Right cardiac atrium (tissue), 5 donors: ENCODE measurements at places on chromosomes 2 and 18.
A peak's percentile ranks its signal among the peaks of the same experiment; 100 is the strongest.

GRCh38 chr2:82993609-82994008 is 1465.5 kb downstream of the SUCLG1 start:
- DNase-seq: no peak

DNA sequence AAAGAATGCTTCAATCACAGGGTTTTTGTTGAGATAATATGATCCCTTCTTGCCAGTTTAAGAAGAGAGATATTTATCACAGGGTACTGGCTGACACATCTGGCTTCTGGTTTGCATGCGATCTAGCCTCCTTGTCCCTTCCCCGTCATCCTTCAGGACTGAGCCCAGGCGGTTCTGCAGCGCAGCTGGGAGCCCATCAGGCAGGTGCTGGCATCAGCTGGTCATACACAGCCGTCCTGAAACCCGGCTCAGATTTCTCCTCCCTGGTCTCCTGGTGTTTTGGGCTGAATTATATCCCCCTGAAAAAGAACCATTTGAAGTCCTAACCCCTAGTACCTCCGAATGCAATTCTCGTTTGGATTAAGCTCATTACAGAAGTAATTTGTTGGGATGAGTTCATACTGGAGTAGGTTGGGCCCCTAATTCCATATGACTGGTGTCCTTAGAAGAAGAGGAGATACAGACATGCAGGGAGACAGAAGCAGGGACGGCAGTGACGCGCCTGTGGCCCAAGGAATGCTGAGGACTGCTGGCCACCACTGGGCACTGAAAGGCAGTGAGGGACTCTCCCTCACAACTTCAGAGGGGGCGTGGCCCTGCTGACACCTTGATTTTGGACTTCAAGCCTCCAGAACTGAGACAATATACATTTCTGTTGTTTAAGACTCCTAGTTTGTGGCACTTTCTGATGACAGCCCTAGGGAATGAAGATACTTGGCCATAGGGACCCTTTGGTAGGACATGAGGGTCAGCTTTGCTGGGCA is 83.9 kb upstream of the ODC1 start:
- DNase-seq: no peak

- no peak for DNase-seq
Measured at GRCh38 chr2:53432936-53433335, 334.7 kb upstream of the CHAC2 start.

GRCh38 chr2:144489315-144489916 is 30.5 kb downstream of the ZEB2 start:
- no peak for DNase-seq

DNA sequence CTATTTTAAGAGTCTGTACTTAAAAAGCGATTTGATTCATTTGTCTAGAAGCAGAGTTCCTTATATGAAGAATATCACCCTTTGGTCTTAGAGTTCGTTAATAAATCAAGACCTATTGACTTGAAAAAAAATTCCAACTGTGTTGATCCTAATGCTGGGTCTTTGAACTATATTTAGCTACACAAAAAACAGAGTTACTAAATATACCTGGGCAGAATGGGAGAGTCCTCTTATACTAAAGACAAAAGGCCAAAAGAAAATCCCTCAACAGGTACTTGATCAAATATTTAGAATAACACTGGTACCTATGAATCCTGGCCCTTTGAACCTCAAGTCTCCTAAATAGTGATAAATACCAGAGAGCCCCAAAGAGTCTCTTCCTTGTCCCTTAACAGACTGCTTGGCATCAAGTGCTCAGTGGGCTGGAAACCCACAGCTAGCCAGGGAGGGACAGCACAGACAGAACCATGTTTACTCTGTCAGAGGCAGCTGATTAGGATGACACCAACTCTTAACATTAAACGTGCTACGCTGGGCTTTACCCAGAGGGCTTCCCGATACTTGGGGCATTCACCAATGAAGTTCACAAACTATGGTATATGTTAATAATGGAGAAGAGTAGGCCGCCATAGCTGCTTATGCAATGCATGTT is 95.1 kb downstream of the FIGN start:
- DNase-seq: no peak

- no peak for DNase-seq
Measured at GRCh38 chr2:215737477-215737876, 275.9 kb downstream of the MREG start.

GRCh38 chr2:28201671-28202180 is 190.9 kb upstream of the FOSL2 start:
- peak; percentile 50 for DNase-seq

GRCh38 chr2:46841621-46842020 is 74.0 kb downstream of the MCFD2 start:
- no peak for DNase-seq

DNA sequence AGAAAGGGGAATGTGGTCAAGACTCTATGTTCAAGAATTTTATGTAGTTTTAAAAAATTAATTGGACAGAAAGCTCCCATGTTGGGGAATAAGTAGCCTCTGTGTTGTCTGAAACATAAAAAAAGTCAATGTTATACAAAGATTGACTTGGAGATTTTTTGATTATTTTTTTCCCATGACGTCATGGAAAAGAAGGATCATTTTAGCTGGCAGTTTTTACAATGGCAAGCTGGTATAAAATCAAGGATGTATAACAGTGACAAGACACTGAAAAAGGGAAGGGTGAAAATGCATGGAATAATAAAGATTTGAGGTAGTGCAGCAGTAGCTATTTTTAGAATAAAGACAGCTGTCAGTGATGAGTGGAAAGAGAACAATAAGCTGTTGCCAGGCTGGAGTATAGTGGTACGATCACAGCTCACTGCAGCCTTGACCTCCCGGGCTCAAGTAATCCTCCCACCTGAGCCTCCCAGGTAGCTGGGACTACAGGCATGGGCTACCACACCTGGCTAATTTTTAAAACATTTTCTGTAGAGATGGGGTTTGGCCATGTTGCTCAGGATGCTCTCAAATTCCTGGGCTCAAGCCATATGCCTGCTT is 9.2 kb downstream of the SLC39A10 start:
- no peak for DNase-seq

GRCh38 chr18:8735274-8735673 is 29.9 kb downstream of the MTCL1 start:
- DNase-seq: no peak

DNA sequence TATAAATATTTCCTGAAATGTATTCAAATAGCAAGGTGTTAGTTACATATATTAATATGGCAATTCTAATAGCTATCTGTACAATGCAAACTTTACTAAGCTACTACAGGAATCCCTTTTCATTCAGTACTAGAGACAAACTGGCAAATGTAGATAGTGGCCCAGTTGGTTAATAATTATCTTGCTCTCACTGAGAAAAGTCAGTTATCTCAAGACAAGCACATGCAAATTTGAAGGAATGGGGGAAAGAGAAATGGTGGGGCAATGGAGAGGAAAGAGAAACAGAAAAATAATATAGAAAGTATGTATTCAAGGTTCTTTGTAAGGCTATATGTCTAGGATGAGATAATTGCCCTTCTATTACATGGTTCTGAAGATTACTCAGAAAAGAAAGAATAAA is 280.0 kb downstream of the FIGN start:
- DNase-seq: no peak

- no peak for DNase-seq
Measured at GRCh38 chr2:143481237-143481623, 352.0 kb downstream of the ARHGAP15 start.

DNA sequence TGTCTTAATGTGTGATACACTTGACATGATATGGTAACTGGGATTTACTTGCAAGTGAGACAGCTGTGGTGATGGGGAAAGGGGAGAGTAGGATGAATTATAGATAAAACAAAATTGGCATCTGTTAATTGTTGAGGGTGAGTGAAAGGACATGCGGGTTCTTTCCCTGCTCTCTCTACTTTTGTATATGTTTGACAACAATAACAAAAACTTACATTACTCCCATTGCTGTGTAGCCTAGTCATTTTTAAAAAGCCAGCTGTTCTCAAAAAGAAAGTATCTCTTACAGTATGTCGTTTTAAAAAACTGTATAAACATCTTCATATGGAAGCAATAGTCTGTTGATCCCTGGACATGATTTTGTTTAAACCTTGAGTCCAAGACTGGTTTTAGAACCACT is 117.6 kb downstream of the MYO1B start:
- no peak for DNase-seq

DNA sequence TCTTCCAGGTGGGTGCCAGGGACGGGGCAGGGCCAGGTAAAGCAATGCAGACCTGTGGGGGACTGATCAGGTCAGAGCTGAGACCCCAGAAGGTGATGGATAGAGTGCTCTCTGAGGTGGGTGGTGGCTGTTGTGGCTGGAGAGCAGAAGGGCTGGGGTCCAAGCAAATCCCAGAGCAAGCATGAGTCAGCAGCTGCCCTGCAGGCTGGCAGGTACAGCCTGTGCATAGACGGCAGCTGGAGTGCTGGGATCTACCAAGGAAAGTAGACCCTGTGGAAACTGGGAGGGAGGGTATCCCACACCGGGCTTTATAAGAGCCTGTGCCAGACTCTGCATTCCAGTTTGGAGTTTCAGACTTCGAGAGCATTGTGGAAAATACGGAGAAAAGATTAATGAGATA is 663 bp downstream of the TRIM54 start:
- DNase-seq: no peak

DNA sequence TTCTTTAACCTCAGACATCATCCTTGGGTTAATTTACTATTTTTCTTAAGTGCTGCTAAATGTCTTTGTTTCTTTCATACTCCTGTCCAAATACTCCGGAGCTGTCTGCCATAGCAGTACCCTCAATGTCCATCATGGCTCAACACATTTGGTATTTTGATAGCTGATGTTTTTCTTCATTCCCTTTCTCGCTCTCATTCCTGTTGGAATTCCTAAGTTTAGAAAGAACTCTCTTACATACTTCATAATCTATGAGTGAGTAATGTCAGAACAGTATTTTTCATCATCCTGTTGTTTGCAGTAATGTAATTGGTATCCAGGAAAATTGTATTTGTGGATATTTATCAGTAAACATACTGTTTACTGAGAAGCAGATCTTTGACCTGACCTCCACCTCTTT is 282.9 kb downstream of the PTGR3 start:
- DNase-seq: no peak

- no peak for DNase-seq
Measured at GRCh38 chr18:23784832-23785245, 95.6 kb downstream of the LAMA3 start.

GRCh38 chr2:166677996-166678395 is 183.9 kb upstream of the SCN7A start:
- no peak for DNase-seq

GRCh38 chr18:9506046-9506792 is 30.9 kb downstream of the RALBP1 start:
- DNase-seq: no peak

DNA sequence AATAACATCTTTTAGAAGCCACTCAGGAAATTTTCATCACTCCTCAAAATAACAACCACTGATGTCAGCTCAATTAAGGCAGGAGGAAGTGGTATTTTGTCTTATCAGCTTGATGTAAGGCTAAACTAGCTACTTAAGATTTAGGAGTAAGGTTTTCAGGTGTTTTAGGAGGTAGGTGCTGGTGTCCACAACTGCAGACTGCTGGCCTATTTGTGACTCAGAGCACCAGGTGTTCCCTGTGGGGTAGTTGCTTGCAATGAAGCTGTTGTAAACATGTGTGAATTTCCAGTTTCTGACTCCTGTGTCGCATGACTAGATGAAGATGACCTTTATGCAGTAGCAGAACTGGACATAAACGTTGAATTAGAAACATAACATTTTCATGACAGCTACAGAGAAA is 164.2 kb downstream of the THSD7B start:
- no peak for DNase-seq

DNA sequence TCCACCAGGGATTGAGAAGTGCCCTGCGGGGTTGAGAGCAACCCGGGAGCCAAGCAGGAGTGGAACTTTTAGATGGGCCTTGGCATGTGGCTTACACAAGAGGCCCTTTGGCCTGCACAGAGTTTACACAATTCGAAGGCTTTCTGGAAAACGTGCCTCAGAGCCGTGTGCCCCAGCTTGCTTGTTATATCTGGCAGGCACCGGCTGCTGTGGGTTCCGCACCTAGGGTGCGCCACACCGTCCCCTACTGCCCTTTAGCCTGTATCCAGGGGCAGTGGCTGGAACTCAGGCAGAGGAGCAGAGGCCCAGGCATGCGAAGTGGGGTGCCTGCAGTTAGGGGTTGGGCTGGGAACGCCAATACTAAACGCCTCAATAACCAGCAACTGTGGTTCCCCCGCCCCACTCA is 32.9 kb upstream of the EDAR start:
- DNase-seq: no peak

- DNase-seq: peak; percentile 82
Measured at GRCh38 chr2:174771631-174772471, 7.6 kb upstream of the CHRNA1 start.

- DNase-seq: peak; percentile 63
Measured at GRCh38 chr2:180203972-180204371, 196.9 kb upstream of the CWC22 start.

GRCh38 chr2:70919672-70920366 is 15.9 kb upstream of the ATP6V1B1 start:
- peak; percentile 89 for DNase-seq

- DNase-seq: no peak
Measured at GRCh38 chr2:176457481-176457880, 188.2 kb downstream of the MTX2 start.
